Stimulated activated CD8-positive, alpha-beta memory T cell treated with anti-CD3 and anti-CD28 coated beads, Interleukin-4, amount 100 ng/mL, for 1 hour (primary cell): ENCODE measurements at places on chromosomes 4 and X.

GRCh38 chr4:21780148-21780547, 168.4 kb downstream of the KCNIP4 start:
- DNase-seq, result no peak

DNA sequence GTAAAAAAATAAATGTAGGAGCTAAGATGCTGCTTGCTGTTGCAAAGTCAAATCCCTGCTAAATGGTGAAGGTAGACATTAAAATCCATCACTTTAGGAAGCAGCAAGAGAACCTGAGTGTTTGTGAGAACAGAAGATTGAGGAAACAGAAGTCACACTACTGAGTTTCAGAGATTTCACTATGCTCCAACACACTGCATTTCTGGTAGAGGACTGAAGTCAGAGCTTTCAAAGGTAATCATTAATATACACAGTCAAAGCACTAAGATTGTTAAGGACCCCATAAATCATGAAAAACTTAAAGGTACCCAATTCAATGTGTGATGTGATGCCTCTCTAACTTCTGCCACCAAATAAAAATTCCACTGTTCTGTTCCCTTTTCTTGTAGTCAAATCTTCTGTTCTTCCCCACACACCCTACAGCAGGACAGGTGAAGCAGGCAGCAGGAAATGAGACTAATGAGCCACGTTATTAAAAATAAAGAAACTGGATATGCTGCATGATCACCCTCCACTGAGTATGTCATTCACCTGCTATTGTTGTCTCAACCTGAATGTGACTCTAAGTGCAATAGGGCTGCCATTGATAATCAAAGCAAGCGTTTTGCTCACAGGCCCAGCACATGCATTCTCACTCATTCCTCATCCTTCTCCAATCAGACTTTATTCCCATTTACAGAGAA, 28.9 kb upstream of the APELA start:
- no peak for DNase-seq

- no peak for DNase-seq
These were observed 65.4 kb downstream of the CXCL13 start for GRCh38 chr4:77671051-77671450.

DNA sequence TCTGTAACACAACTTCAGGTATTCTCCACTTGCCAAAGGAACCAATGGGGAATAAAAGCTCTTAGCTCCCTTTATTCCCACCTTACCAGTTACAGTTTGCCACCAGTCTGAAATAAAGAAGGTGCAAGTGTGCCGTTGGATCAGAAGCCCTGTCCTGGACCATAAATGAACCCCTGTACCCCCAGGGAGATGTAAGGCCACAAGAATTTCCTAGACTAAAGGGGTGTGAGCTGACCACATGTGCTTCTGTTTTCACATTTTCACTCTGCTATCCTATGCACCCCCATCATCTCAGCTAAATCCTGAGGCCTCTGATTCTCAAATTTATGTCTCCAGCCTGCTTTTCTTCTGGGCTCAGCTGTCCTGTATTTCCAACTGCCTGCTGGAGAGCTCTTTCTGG, 221.2 kb downstream of the SPRY1 start:
- no peak for DNase-seq

GRCh38 chrX:130330146-130330545, 9.6 kb upstream of the SLC25A14 start:
- DNase-seq, result no peak

DNA sequence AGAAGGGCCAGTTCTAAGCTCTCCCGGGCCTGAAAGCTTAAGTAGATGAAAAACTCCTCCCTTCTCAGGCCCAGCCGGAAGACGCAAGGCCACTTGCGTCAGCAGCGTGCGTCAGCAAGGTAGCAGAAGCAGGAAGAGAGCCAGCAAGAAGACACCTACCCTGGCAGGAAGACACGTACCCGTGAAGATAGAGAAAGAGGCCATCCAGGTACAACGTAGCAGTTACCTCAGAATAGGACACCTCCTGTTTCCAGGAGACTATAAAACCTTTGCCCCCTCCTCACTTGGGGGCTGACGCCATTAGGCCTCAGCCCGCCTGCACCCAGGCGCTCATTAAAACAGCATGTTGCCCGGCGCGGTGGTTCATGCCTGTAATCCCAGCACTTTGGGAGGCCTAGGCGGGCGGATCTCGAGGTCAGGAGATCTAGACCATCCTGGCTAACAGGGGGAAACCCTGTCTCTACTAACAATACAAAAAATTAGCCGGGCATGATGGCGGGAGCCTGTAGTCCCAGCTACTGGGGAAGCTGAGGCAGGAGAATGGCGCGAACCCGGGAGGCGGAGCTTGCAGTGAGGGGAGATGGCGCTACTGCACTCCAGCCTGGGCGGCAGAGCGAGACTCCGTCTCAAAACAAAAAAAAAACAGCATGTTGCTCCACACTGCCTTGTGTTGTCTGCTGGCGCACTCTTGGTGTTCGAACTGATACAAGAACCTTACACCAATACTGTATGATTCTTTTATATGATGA, 242.7 kb upstream of the NWD2 start:
- DNase-seq, result no peak

- DNase-seq, result no peak
These were observed 286.0 kb upstream of the RASGEF1B start for GRCh38 chr4:81757691-81758090.

DNA sequence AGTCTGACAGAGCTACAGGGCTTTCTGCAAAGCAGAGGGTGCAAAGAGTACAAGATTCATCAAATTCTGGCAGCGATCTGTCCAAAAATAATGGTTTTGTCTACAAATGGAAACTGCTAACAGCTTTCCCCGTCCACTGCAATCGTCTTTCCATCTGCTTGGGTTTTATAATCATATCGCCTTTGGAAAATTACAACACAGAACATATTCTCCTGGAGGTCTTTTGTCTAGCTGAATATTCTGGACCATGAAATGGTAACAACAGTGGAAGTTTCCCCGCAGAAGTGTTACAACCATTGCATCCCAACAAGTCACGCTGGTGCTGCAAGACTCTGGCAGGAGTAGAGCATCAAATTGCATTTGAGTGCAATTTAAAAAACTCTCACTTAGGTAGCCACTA, 101.2 kb upstream of the BOD1L1 start:
- no peak for DNase-seq

DNA sequence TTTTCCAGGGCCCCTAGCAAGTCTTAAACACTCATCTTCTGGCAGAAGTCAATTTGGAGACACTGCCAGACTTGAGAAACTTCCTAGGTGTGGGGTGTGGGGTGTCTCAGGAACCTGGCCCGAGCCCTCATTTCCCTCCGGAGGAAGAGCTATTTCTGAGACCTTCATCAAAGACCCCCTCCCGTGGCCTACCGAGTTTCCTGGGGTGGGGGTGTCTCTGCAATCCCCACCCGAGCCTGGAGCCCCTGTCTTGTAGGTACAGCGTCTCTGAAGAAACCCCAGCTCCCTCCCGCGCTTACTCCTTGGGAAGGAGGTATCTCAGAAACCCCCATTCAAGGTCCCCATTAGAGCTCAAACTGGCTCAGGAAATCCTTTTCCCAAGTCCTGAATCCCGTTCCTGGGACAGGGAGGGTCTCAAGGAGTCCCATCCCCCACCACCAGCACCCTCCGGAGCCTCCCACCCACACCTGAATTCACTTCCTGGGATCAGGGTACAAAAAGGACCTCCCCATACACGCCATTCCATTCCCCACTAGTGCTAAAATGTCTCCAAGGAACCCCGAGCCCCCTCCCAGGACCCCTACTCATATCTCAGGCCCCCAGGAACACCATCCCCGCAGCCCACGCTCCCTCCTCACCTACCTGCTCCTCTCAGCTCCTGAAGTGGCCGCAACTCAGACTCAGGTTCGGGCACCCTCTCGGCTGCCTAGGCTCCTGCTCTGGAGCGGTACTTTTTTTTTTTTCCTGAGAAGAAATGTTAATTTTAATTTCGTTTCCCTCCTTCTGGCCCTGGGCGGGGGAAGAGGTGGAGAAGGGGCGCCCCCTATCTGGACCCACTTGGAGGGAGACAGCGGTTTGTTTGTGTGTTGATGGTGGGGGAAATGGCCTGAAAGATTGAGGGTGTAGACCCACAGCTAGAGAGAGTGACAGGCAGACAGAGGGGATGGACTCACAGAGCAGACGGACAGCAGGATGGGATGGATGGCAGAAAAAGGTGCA, 1.1 kb downstream of the SLC38A5 start:
- no peak for DNase-seq

- no peak for DNase-seq
These were observed 440.5 kb downstream of the MAPK10 start for GRCh38 chr4:85919200-85919887.

GRCh38 chrX:115940888-115941332, 229.6 kb upstream of the AGTR2 start:
- DNase-seq, result no peak

GRCh38 chr4:52877694-52878093, 15.6 kb downstream of the RASL11B start:
- no peak for DNase-seq

- no peak for DNase-seq
These were observed 9.2 kb downstream of the PWWP3B start for GRCh38 chrX:106177106-106177981.

DNA sequence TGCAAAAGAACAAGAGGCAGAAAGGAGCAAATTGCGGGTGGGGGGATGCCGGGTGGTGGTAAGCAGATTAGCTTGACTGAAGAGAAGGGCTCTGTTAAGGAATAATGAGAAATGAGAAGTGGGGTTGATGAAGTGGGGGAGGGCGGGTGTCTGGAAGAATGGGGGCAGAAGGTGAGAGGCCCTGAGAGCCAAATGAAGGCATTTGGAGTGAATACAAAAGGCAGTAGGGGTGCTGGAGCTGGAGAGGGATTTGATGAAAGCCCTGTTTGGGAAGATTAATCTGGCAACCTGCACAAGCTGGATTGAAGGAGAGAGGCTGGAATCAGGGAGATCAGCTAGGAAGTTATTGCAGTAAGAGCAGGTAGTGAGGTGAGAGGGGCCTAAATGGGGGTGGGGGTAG, 82.1 kb downstream of the GUCY2F start:
- DNase-seq, result no peak

DNA sequence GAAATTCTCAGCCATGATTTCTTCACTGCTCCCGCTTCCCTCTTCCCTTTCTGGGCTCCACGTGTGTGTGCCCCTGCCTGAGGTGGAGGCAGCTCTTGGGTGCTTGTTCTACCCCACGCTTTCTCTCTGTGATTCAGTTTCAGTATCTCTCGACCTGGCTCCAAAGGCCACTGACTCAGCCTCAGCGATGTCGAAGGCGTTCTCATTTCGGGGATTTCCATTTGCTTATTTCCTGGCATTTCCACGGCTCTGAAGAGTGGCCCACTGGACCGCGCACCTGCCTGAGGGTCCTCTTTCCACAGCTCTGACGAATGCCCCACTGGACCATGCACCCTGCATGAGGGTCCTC, 52.4 kb downstream of the GAK start:
- DNase-seq, result no peak

GRCh38 chrX:134501941-134502340, 42.0 kb downstream of the HPRT1 start:
- DNase-seq, result no peak

GRCh38 chr4:103443324-103443723, 245.2 kb upstream of the CENPE start:
- DNase-seq, result no peak

- no peak for DNase-seq
These were observed 525.0 kb upstream of the SPANXN1 start for GRCh38 chrX:144722307-144722706.

- DNase-seq, result no peak
These were observed 45.6 kb upstream of the GPR78 start for GRCh38 chr4:8534611-8535010.

DNA sequence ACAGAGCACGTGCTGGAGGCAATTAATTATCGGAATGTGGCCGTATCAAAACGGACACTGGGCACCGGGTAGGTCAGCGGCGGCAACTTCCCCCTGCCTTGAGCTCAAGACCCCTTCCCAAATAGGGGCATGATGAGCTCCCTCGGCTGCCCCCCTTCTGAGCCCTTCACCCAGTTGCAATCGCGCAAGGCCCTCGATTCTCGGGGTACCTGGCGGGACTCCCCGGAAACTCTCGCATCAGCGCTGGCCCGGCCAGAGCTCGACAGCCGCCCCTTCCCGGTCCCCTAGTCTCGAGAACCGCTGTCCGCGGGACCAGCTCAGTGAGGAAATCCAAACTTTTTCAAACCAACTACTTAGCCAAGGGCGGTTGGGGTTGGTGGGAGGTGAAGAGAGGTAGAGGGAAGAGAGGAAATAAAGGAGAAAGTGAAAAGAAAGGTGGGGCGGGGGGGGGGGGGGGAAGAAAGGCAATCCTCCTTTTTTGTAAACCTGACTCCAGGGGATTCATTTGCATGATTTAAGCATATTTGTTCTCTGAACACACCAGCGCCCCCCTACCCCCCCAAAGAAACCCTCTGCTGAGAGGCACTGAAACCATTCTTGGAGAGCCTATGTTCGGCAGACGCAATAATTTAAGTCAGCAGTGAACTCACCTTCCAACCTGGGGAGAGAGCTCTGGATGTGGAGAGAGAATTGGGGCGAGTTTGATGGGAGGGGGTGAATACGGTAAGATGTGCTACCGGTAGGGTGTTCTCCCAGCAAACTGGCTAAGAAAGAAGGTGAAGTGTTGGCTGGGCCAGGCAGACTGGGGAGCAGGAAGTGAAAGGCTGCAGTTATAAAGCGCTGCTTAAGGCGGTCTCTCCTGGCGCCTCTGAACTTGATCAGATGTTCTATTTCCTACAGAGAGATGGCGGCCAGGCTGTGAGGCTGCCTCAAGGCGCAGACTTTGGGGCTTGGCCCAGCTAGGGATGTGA, 2.0 kb upstream of the ZIC3 start:
- no peak for DNase-seq

GRCh38 chr4:123233136-123233768, 163.3 kb upstream of the SPRY1 start:
- DNase-seq, result no peak

DNA sequence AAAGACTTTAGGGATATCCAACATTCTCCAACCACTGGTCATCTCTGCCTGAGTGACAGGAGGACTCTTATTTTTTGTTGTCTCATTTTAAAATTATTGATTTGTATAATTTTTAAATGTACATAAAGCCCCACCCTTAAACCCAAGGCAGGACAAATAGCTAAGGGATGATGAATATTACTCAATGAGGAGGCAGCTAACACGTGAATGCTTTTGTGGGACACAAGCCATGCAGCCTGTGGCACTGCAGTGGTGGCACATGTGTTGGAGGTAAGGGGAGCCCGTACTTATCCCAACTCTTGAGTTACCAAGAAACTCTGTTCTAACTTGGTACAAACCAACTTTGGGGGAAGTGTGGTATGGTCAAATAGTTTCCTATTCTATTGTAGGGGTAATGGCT, 19.5 kb downstream of the MID1IP1 start:
- DNase-seq, result no peak

- no peak for DNase-seq
These were observed 172.0 kb upstream of the ZC4H2 start for GRCh38 chrX:65148232-65148631.
